ENCODE measurements at places on chromosomes 3 and 15.

GRCh38 chr15:30924353-30924752, 20.6 kb downstream of the FAN1 start:
- no peak for DNase-seq

DNA sequence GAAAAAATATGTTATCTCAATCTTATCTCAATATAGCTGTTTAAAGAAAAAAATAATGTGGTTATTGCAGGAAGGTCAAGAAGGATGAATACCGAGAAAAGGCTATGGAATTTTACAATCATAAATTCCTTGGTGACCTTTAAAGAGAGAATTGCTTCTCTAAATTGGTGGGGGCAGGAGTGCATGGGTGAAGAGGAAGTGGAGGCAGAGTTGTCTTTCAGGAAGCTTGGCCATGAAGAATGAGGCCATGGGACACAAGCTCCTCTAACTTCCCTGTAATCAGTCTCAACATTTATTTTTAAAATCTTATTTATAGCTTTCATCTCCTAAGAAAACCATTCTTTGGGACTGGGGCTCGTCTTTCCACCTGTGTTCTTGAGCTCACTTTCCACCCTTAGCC, 22.4 kb upstream of the ALDH1A2 start:
- DNase-seq, result no peak

DNA sequence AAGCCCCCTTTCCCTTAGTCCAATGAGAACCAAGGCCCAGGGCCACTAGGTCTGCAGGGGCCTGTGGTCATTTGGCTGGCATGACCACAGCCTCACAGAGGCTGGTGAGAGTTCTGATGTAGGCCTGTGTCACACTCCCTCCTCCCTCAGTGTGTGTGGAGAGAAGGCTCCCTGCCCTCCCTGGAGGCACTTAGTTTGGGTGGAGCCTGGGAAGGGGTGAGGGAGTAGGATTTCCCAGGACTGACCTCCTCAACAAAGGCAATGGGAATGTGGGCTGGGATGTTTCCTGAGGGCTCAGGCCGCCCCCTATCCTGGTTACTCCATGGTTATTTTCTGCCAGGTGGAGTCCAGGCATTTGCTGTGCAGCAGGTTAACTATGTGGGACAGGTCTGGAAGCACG, 7.6 kb downstream of the TEX264 start:
- DNase-seq, result no peak

DNA sequence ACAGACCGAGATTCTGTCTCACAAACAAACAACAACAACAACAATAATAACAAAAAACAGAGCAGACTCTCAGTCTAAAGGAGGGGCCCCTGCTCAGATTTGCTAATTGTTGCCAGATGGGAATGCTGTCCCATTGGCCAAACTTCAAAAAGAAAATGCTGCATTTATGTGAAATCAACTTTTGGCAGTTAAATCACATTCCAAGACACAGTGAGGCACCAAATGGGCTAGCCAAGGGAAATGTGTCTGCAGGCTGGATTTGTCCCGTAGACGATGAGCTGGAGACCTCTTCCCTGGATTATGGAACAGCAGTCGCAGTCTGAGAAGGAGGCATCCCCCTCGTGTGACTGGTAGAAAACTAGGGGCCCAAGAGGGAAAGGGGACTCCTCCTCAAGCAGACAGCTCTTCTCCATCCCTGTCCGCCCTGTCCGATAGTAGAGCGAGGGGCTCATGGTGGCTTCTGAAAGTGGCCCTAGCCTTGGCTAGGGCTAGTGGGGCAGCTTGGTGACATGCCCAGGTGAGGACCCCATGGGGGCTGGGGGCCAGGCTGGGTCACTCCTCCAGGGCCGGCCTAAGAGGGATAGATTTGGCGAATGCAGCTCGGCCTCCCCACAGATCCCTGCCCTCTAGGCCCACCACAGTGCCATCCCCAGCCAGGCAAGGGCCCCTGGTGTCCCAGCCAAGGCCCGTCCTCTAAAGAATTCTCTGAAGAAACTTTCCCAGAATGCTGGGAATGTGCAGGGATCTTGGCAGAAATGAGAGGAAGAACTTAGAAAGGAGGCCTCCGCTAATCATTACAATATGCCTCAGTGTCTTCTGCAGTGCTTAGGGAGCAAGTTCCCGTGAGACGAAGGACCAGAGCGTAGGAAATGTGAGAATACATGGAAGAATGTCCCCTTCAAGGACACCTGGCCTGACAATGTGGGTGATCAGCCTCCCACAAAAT, 2.0 kb downstream of the SLC22A14 start:
- DNase-seq, result no peak

DNA sequence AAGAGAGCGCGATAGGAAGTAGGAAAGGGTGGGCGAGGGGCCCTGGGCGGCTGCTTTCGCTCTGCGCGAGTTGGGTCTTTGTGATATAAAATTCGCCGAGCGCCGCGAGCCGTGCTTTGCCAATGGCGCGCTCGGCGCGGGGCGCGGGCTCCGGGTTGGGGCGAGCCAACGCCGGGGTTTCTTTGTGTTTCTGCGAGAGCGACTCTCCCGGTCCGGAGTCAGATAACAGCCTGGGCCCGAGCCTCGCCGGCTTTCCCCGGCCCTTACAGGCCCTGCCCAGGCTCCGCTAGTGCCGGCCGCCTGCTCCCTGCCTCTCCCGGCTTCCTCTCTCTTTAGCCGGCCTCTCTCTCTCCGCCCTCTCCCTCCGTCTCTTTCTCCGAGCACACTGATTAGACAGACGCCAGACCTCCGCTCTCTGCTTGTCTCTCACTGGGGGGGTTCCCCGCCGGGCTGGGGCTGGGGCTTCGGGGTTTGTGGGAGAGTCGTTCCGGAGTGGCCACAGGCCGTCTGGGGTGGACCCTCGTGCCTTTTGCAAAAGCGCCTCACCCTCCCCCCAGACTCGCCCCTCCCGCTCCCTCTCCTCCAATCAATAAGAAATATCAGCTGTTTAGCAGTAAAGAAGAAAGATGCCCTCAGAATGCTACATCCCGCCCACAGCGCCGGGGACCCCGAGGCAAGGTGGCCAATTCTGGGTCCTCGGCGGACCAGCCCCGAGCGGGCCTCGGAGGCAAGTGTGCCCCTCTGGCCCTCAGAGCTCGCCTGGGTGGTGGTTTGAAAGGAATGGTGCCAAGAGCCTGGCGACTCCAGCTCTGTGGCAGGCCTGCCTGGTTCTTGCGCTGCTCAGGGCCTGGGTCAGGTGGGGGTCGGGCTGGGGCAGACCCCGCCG, 2.9 kb downstream of the NR2F2 start:
- no peak for DNase-seq

- no peak for DNase-seq
These were observed 23.0 kb downstream of the NR2F2 start for GRCh38 chr15:96353416-96353929.
